ENCODE measurements at places on chromosomes 7 and 10. TPM values are rescaled to one million over a fixed set of nuclear protein-coding genes. Genes with fewer than 3 reads are reported as not detected.
A peak's percentile ranks its signal among the peaks of the same experiment; 100 is the strongest.

- no peak overlapping the region for H3K4me3 ChIP-seq
- no peaks in the 10 kb centered on the region for H3K4me1 ChIP-seq
- H3K27ac ChIP-seq, result no peak overlapping the region
- no peaks in the 10 kb centered on the region for H3K27me3 ChIP-seq
- DNase-seq, result no peak
Observed at GRCh38 chr7:112759905-112760304, 30.3 kb downstream of the TMEM168 start.

DNA sequence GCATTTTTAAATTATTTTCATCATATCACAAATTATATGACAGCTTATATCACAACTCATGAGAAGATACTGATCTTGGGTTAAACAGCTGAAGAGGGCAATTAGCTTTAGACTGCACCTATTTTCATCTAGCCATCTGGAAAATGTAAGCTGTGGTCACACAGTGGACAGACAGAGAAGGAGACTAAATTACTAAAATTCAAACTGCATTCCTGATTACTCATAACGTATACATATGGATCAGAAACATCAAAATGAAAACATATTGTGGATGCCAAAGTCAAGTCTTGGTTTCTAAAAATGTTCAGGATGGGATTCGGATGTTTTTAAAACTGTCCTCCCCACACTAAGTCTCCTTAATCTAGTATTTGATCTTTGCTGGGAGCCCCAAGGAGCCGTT is 6.6 kb downstream of the BBIP1 start:
- no peak for DNase-seq
- H3K27me3 ChIP-seq, result no peaks in the 10 kb centered on the region
- H3K36me3 ChIP-seq, result no peaks in the 10 kb centered on the region
- no peaks in the 10 kb centered on the region for H3K4me1 ChIP-seq

GRCh38 chr10:19071946-19072345 is 23.3 kb downstream of the MALRD1 start:
- no peaks in the 10 kb centered on the region for H3K27me3 ChIP-seq
- no peak for DNase-seq
- H3K4me1 ChIP-seq, result no peaks in the 10 kb centered on the region
- H3K36me3 ChIP-seq, result no peaks in the 10 kb centered on the region
- no peak overlapping the region for H3K27ac ChIP-seq
- H3K4me3 ChIP-seq, result no peak overlapping the region

DNA sequence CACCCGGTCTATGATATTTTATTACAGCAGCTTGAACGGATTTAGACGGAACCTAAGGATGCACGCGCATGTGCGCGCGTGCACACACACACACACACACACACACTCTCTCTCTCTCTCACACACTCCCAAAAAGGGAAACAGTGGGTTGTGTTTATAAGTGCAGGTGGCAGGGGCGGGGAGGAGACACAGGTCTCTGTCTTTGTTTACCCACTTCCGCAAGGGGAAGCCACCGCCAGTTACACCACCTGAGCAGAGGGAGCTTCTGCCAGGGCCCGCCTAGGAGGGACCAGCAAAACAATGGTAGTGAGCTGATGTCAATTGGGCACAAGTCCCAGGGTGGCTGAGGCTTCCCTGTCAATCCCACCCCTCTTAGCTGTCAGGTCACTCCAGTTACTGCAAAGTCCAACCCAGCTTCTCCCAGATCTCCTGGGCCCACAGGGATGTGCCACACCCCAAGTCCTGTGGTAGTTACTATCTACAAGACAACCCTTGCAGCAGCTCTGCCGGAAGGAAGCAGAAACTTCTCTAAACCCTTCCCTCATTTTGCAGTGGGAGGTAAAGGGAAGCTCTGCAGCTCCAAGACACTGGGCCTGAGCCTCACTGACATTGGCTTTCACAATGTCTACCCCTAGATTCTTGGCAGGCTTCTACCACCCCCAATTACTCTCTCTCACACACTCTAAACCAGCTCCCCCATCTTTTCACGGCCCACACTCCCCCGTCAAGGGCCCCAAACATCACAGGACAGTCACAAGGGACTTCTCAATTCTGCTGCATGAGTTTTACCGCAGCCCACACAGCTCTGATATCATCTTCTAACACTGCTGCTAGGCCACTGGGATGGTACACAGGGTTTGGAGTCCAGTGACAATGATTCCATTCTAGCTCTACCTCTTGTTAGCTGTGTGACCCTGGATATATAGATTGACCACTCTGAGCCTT is 17.6 kb downstream of the ANXA11 start:
- H3K36me3 ChIP-seq, result no peaks in the 10 kb centered on the region
- H3K4me3 ChIP-seq, result no peak overlapping the region
- no peaks in the 10 kb centered on the region for H3K4me1 ChIP-seq
- peak overlapping the region; percentile 47 for H3K27ac ChIP-seq
- H3K27me3 ChIP-seq, result no peaks in the 10 kb centered on the region

DNA sequence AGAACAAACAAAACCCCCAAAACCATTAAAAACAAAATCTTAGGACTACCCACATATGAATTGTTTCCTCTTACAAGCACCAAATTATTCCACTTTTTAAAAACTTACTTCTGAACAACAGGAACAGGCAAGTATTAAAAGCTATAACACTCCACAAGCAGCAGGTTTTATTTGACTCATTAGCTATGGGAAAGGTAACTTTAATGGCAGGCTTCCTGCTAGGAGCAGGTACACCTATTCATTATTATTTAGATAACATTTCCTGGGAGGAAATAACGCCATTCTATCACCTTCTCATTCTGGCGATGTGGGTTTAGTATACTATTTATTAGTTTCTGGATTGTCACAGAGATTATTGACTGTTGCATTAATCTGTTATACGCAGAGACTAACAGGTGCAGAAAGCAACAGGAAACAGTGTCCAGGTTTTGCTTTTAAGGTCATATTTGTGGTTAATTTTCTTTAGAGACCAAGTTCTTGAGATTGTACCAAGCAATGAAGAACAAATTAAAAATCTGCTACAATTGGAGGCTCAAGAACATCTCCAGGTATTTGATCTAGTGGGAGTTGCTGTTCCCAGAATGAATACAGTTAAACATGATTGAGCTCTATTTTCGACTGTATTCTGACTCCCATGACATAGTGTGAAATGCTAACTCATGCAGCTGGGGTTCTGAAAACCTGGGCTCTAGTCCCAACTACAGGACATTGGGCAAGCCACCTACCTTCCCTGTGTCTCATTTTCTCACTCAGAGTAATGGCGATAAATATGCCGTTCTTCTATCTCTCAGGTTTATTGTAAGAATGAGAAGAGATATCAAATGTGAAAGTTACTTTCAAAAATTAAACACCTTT is 2.0 kb downstream of the CPA2 start:
- H3K36me3 ChIP-seq, result no peaks in the 10 kb centered on the region
- H3K27me3 ChIP-seq, result no peaks in the 10 kb centered on the region
- H3K4me3 ChIP-seq, result no peak overlapping the region

DNA sequence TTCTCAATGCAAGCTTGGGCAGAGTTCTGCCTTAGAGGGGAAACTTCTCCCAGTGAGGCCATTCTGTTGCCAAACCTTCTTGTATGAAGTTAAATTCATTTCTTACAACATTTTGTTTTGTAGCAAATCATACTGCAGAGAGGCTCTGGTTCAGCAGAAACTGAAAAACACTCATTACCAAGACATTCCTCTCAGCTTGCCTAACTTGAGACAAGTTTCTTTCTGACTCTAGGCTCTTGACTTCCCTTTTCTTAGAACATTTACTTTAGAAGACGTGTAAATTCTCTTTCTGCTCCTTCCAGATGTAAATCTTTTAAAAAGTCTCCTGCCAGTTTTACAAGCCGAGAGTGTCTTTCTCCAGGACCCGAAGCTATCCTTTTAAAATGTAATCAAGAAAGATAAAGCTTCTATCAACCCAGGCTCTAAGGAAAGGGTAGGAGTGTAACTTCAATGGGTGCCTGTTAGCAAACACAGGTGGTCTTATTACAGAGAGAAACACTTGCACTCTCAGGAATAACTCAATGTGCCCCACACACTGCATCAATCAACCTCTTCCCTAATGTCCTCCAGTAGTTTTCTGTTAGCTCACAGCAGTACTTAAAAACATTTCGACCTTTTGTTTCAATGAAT is 80.5 kb upstream of the TAS2R16 start:
- H3K4me1 ChIP-seq, result no peaks in the 10 kb centered on the region
- H3K27ac ChIP-seq, result no peak overlapping the region
- H3K36me3 ChIP-seq, result no peaks in the 10 kb centered on the region
- no peaks in the 10 kb centered on the region for H3K27me3 ChIP-seq
- DNase-seq, result no peak

- H3K4me1 ChIP-seq, result no peaks in the 10 kb centered on the region
- H3K36me3 ChIP-seq, result no peaks in the 10 kb centered on the region
- peaks cover 7% of the 10 kb centered on the region for H3K27me3 ChIP-seq
- no peak for DNase-seq
- no peak overlapping the region for H3K4me3 ChIP-seq
- H3K27ac ChIP-seq, result no peak overlapping the region
Observed at GRCh38 chr10:70669732-70670317, 2.5 kb upstream of the ADAMTS14 start.

- no peak overlapping the region for H3K27ac ChIP-seq
- DNase-seq, result no peak
- H3K36me3 ChIP-seq, result no peaks in the 10 kb centered on the region
- H3K4me3 ChIP-seq, result no peak overlapping the region
- H3K27me3 ChIP-seq, result no peaks in the 10 kb centered on the region
Observed at GRCh38 chr7:37999673-38000072, 79.2 kb downstream of the EPDR1 start.

DNA sequence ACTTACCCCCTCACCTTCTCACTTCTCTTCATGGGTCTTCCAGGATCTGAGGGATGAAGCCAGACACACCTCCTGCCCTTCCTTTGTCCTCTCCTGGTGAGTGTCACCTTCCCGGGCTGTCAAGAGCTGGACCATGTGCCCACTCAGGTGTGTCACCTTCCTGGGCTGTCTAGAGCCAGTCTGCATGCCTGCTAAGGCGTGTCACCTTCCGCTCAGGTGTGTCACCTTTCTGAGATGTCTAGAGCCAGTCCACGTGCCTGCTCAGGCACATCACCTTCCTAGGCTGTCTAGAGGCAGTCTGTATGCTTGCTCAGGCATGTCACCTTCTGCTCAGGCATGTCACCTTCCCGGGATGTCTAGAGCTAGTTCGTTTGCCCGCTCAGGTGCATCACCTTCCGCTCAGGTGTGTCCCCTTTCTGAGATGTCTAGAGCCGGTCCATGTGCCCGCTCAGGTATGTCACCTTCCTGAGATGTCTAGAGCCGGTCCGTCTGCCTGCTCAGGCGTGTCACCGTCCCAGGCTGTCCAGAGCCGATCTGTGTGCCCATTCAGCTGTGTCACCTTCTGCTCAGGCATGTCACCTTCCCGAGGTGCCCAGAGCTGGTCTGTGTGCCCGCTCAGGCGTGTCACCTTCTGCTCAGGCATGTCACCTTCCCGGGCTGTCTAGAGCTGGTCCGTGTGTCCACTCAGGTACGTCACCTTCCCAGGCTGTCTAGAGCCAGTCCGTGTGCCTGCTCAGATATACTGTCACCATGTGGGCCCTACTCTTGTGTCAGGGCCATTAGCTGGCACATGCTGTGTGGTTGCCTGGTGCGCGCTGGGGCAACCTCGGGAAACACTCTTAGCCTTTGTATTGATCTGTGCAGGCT is 245.3 kb downstream of the EBF3 start:
- no peak overlapping the region for H3K4me3 ChIP-seq
- DNase-seq, result no peak
- no peak overlapping the region for H3K27ac ChIP-seq
- no peaks in the 10 kb centered on the region for H3K27me3 ChIP-seq
- no peaks in the 10 kb centered on the region for H3K4me1 ChIP-seq
- H3K36me3 ChIP-seq, result no peaks in the 10 kb centered on the region

DNA sequence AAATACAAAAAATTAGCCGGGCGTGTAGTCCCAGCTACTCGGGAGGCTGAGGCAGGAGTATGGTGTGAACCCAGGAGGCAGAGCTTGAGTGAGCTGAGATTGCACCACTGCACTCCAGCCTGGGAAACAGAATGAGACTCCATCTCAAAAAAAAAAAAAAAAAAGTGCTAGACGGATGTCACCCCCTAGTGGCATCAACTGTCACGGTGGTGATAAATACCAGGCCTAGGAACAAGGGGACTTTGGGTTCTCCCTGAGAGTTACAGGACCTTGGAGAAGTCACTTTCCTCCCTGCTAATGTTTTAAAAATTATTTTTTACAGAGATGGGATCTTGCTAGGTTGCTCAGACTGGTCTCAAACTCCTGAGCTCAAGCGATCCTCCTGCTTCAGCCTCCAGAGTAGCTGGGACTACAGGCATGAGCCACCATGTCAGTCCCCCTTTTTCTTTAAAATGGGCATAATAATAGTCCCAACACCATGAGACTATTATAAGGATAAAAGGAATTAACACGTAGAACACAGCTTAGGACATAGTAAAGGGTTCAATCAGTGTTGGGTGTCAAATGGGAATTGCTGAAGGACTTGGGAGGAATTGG is 2.6 kb upstream of the TMEM130 start:
- H3K4me1 ChIP-seq, result no peaks in the 10 kb centered on the region
- no peak overlapping the region for H3K4me3 ChIP-seq
- no peaks in the 10 kb centered on the region for H3K36me3 ChIP-seq
- DNase-seq, result no peak
- no peak overlapping the region for H3K27ac ChIP-seq

DNA sequence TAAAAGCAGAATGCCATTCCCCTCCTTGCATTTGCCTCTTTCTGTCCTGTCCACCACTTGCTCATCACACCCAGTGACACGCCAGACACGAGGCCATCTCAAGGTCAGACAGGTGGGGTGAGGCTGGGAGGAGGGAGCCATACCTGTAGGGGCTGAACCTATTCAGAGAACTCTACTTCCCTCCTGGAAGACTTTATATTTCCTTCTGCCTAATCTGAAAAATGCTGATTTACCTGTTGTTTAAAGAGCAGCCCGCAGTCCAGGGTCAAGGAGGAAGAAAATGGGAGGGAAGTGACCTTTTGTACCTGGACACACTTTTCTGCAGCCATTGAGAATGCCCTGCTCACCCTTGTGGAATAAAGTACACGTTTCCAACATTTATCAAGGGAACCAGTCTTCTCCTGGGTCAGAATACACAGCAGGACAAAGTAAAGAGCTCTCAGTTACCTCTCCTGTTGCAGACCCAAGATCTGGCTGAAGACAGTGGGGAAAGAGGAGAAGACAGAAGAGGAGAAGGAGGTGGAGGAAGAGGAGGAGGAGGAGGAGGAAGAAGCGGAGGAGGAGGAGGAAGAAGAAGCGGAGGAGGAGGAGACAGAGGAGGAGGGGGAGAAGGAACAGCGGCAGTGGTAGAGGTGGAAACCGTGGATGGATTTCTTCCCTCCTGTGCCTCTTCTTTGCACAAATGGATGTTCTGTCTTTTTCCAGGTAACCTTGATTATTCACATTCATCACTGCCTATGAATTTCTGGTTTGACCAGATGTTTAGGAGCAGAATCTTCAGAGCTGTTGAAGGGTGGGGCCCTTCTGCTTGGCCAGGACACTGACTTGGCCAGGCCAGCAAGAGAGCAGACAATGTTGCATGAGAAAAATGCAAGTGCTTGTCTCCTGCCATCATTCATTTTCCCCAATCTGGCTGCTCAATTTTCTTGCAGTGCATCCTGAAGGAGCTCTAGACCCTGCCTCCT is 1.2 kb upstream of the BLNK start:
- DNase-seq, result no peak
- peak overlapping the region; percentile 78 for H3K27ac ChIP-seq
- H3K36me3 ChIP-seq, result no peaks in the 10 kb centered on the region
- H3K4me1 ChIP-seq, result peaks cover 13% of the 10 kb centered on the region
- H3K27me3 ChIP-seq, result no peaks in the 10 kb centered on the region

Gene DNAH11
- 2.3 TPM for total RNA-seq

Gene HOGA1
- 28.8 TPM for total RNA-seq

Gene PILRA
- total RNA-seq, result 18.8 TPM

Gene SLC16A9
- total RNA-seq, result 15.5 TPM

Gene CABCOCO1
- total RNA-seq, result 2.3 TPM

Gene ANKRD61
- total RNA-seq, result 0.19 TPM

Gene ZNF488
- total RNA-seq, result 0.09 TPM

Gene CALML5
- not detected for total RNA-seq
